Small intestine (tissue), 16 donors: ENCODE measurements at places on chromosomes 2 and 18. TPM values are rescaled to one million over a fixed set of nuclear protein-coding genes. Genes with fewer than 3 reads are reported as not detected.
A peak's percentile ranks its signal among the peaks of the same experiment; 100 is the strongest.

DNA sequence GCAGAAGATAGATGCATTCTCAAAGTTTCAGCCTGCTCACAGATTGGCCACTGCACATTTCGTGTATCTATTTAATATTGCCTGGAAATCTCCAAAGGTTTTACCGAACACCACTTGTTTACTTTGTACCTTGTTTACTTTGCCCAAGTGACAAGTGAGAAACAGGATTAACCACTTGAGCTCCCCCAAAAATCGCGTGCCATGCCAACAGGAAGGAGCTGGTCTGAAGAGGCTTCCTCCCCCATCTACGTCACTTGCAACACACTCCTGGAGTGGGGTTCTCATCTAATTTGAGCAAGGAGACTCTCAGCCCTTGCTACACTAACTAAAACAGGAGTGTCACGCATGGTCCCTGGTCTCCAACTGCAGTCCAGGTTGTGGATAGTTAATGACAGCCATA is 212.5 kb upstream of the TMEM200C start:
- no peak overlapping the region for H3K27ac ChIP-seq
- no peak overlapping the region for H3K4me3 ChIP-seq
- no peaks in the 10 kb centered on the region for H3K27me3 ChIP-seq
- no peak for DNase-seq
- no peaks in the 10 kb centered on the region for H3K4me1 ChIP-seq

GRCh38 chr18:4106407-4107033 is 348.6 kb downstream of the DLGAP1 start:
- H3K27me3 ChIP-seq, result no peaks in the 10 kb centered on the region
- H3K36me3 ChIP-seq, result no peaks in the 10 kb centered on the region
- peak; percentile 64 for DNase-seq
- no peaks in the 10 kb centered on the region for H3K4me1 ChIP-seq
- H3K4me3 ChIP-seq, result no peak overlapping the region

DNA sequence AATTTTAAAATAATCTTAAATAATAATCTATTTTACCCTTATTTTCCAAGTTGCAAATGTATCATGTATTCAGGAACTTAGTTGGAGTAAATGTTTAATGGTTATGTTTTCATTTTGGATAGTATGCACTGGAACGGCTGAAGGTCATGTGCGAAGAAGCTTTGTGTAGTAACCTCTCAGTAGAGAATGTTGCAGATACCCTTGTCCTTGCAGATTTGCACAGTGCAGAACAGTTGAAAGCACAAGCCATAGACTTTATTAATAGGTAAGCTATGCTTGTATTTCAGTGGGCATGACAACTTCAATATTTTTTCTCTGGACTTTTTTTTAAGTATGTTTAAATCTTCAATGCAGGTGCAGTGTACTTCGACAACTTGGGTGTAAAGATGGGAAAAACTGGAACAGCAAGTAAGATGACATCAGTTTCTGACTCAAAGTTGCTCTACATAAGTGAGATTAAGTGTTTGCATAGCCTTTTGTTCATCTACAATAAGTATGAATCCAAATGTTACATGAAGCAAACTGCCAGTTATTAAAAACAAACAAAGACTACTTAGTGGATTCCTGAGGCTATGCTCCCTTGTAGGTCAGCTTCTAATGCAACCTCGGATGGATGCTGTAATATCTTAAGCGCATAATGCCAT is 63.1 kb downstream of the SPOPL start:
- no peak for DNase-seq
- H3K27me3 ChIP-seq, result no peaks in the 10 kb centered on the region
- H3K27ac ChIP-seq, result no peak overlapping the region
- peaks cover 11% of the 10 kb centered on the region for H3K36me3 ChIP-seq

- DNase-seq, result peak; percentile 56
- H3K36me3 ChIP-seq, result no peaks in the 10 kb centered on the region
- no peak within 1 kb of the TSS for H3K4me3 ChIP-seq
- no peak within 1 kb of the TSS for H3K27ac ChIP-seq
Measured at GRCh38 chr2:233692648-233693047, at the start of gene UGT1A6. Gene UGT1A6, plus strand, starts transcription at chr2:233692890. Its CDS starts 115 bp downstream, at chr2:233693005.

GRCh38 chr18:68826121-68826520 is 28.2 kb downstream of the CCDC102B start:
- H3K36me3 ChIP-seq, result no peaks in the 10 kb centered on the region
- no peak overlapping the region for H3K4me3 ChIP-seq
- no peaks in the 10 kb centered on the region for H3K4me1 ChIP-seq
- H3K27me3 ChIP-seq, result no peaks in the 10 kb centered on the region

DNA sequence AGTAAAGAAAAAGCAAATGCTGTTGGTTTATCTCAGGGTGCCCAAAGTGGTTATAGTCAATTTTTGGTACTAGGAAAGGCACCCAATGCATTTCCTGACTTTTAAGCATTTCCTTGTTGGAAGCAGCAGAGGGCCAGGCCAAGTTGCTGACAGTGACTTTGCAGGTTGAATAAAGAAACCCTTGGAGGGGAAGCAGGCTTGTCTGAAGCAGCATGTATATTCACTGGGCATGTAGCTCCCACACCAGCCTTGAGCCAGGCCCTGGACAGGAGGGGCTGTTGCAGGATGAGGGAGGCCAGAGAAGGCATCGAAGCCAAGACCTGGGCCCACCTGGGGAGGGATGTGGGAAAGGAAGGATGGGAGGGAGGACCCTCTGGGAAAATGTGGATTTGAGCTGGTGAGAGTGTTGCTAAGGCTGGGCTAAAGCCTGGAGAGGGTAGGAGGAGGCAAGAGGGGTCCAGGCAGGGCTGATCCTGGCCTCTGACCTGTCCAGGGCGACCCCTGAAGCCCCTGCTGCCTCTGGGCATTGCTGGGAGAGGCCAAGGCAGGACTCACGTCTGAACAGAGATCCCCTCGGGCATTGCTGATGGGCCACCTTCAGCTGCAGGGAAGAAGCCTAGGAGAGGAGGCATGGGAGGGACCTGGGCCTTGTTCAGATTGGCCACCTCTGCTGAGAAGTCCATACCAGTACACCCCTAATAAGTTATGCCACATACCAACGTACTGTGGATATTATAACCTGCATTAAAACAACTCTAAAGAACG is 79.6 kb downstream of the STPG4 start:
- H3K27ac ChIP-seq, result no peak overlapping the region
- no peak overlapping the region for H3K4me3 ChIP-seq
- H3K36me3 ChIP-seq, result no peaks in the 10 kb centered on the region
- H3K4me1 ChIP-seq, result peaks cover 11% of the 10 kb centered on the region
- DNase-seq, result no peak

GRCh38 chr18:33128581-33128980 is 311.9 kb downstream of the CCDC178 start:
- no peak overlapping the region for H3K27ac ChIP-seq
- H3K4me3 ChIP-seq, result no peak overlapping the region
- no peak for DNase-seq
- H3K36me3 ChIP-seq, result no peaks in the 10 kb centered on the region
- H3K4me1 ChIP-seq, result no peaks in the 10 kb centered on the region
- no peaks in the 10 kb centered on the region for H3K27me3 ChIP-seq

DNA sequence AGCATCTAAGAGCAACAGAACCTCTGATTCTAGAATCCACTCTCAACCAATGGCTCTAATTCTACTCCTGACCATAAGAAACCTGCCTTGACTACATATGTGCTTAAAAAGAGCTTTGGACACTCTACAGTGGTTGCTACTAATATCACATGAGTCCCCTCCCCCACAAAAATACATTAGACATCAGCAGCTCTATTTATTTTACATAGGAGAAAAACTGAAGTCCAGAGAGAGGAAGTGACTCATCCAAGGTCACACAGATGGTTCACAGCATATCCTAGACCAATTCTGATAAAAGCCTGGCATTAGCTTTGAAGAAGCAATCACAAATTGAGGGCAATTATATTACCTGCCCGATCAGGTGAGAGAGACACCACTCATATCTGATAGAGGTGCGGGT is 49.8 kb downstream of the ALK start:
- H3K4me3 ChIP-seq, result no peak overlapping the region
- H3K36me3 ChIP-seq, result no peaks in the 10 kb centered on the region
- H3K27ac ChIP-seq, result no peak overlapping the region
- H3K4me1 ChIP-seq, result no peaks in the 10 kb centered on the region
- no peaks in the 10 kb centered on the region for H3K27me3 ChIP-seq

- H3K4me3 ChIP-seq, result no peak overlapping the region
- H3K27ac ChIP-seq, result no peak overlapping the region
- no peaks in the 10 kb centered on the region for H3K27me3 ChIP-seq
- no peaks in the 10 kb centered on the region for H3K36me3 ChIP-seq
- DNase-seq, result peak; percentile 62
Measured at GRCh38 chr2:235055891-235056516, 104.2 kb downstream of the SH3BP4 start.

- DNase-seq, result peak; percentile 21
- H3K36me3 ChIP-seq, result no peaks in the 10 kb centered on the region
- H3K27ac ChIP-seq, result no peak overlapping the region
- H3K27me3 ChIP-seq, result no peaks in the 10 kb centered on the region
Measured at GRCh38 chr18:33960417-33960816, 264.3 kb downstream of the NOL4 start.

Gene LRRTM1
- 1.4 TPM for polyA plus RNA-seq

Gene C1QL2
- not detected for polyA plus RNA-seq

Gene ADD2
- polyA plus RNA-seq, result 1.7 TPM

Gene ZNF513
- 48.1 TPM for polyA plus RNA-seq

Gene UNC80
- 0.27 TPM for polyA plus RNA-seq

Gene SLC9A4
- polyA plus RNA-seq, result not detected
